ENCODE measurements at places on chromosomes 7 and 10.
A peak's percentile ranks its signal among the peaks of the same experiment; 100 is the strongest.

- DNase-seq = no peak
Observed at GRCh38 chr10:28354511-28354910, 51.6 kb upstream of the MPP7 start.

- no peak for DNase-seq
Observed at GRCh38 chr7:116588225-116588624, 63.4 kb downstream of the CAV1 start.

GRCh38 chr10:18238870-18239485 lies 98.8 kb downstream of the CACNB2 start:
- DNase-seq = no peak

DNA sequence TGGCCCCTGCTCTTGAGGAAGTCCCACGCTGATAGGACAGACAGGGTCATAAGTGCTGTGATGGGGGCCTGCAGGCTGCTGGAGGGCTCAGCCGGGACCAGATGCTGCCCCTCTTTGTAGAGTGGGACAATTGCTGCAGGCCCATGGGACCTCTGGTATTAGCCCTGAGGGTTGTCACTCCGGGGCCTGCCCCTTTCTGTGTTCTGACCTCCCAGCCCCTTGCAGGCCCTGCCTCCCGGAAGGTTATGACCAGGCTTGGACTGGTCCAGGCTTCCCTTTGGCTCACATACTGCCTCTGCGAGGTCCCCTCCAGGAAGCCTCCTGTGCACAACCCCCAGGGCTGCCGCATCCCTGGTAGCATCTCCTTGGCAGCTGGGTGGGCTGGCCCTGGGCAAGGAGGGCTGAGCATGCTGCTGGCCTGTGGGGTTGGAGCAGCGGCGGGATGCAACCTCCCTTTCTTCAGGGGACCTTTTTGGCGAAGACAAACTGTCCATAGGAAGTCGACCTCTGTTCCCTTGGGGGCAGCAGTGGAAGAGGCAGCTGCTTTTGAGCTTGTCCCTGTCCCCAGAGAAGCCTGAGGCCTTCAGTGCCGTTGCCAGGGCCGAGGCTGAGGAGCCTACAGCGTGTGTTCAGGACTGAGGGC lies 8.8 kb downstream of the LIMK1 start:
- peak; percentile 64 for DNase-seq

- no peak for DNase-seq
Observed at GRCh38 chr10:88408096-88408495, 175.0 kb downstream of the RNLS start.

DNA sequence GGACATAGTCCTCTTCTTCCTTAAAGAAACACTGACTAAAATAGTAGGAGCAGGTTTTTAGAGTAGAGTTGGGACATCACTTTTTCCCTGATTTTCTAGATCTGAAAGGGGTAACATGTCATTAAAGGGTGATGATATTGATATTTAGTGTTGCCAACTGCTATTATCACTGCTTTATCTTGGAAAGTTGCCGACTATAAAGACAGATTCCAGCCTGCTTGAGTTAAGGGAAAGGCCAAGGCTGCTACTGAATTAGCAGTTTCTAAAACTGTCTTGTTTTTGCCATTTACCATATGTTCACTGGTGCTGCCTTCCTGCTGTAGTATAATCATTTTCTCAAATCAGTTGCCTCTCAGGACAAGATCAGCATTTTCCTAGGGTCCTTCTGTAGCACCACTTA lies 29.7 kb downstream of the AP3M1 start:
- DNase-seq = no peak

DNA sequence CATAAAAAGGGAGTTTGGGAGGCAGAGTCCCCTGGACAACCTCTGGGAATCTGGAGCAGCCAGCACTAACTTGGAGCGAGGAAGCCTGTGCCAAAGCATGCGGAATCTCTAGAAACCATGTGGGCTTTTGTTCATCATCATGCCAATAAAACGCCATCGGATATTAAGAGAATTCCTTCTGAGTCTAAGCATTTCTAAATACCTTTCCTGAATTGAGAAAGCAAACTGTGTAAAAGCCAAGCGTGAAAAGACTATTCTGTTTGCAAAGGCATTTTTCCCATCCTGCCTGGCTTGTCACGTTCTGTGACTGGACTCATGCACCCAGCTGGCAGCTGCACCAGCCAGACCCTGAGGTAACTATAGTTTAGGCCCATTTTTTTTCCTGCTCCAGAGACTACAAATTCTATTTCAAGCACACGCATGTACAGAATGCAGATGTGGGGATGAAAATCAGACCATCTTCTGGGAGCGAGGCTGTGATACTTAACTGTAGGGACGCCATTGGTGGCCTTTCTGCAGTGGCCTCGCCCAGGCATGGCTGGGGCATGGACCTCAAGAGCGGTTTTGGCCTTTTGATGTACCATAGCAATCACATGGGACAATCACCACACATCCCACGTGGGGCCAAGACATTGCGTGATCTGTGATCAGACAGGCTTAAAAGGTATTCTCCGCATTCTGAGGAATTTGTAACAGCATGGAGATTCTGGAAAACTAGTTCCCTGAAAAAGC lies 218.9 kb downstream of the KIAA1217 start:
- no peak for DNase-seq

GRCh38 chr10:71920540-71921323 lies 43.5 kb upstream of the CHST3 start:
- DNase-seq = no peak

DNA sequence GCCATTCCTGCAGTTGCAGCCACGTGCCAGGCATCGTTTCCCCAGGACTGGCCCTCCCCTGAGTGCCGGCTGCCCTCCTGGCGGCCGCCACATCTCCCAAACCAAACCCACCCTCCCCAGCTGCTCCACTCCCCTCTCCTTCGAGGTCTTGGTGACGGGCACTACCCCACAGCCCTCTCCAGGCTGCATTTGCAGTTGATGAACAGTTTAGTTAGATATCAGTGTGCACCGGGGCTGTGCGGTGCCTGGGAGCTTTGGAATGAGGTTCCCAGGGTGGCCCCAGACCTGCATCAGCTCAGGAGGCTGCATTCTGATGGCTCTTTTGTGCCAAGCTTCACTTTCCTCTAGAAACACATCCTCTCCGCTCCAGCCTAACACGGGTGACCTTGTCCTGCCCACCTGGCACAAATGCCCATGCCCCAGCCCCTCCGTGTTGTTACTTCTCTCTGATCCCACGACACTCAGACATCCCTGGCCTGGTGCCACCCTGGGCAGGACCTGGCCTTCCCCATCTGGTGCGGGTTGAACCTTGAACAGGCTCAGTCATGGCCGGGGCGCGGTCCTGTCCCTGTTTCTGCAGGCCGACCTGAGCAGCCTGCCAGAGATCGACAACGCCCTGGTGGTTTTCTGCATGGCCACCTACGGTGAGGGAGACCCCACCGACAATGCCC lies 14.5 kb downstream of the TMEM120A start:
- DNase-seq = no peak

DNA sequence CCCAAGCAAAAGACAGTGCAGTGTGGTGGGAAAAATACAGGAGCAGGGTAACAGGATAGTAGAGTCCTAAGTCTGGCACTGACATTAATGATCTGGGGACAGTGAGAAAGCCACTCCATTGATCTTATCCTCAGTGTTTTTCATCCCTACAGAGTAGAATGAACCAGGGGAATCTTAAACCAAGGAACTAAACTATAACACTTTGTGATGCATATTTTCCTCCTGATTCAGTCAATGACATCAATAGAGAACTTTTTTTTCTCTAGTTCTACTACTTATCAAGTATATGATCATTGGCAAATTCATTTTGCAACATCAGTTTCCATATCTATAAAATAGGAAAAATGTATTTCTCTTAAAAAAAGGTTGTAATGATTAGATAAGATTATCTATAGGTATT lies 151.1 kb downstream of the TMEM26 start:
- DNase-seq = no peak

- peak; percentile 11 for DNase-seq
Observed at GRCh38 chr7:102018876-102019275, 201.4 kb downstream of the CUX1 start.

- no peak for DNase-seq
Observed at GRCh38 chr7:32539919-32540531, 44.7 kb downstream of the AVL9 start.

DNA sequence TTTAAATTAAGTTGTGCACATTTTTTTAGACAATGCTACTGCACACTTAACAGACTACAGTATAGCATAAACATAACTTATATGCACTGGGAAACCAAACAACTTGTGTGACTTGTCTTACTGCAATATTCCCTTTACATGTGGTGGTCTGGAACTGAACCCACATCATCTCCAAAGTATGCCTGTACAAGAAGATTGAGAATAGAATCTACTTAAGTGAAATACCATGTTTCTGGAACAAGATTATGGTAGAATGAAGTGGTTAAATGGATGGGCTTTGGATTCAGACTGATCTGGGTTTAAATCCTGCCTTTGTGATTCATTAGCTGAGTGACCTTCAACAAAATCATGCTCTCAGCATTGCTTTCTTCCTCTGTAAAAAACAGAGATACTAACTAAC lies 30.7 kb downstream of the CUL2 start:
- DNase-seq = no peak

GRCh38 chr7:25310896-25311295 lies 82.6 kb upstream of the NPVF start:
- no peak for DNase-seq

DNA sequence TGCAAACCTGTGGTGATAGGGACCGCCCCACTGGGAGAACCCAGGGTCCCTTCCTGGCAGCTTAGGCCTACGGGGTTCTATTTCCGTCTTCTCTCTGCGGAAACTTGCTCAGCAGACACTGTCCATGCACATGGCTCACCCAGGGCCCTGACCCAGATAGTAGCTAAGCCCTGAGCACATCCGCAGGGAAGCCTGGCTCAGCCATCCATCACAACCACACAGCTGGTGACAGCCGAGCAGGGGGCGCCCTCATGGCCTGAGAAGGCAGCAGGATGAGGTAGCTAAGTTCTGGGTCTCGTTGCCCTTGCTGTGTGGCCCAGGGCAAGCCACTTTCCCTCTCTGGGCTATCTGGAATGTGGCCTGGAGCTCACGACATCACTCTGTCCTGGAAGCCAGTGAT lies 23.3 kb downstream of the NPTX2 start:
- peak; percentile 35 for DNase-seq

DNA sequence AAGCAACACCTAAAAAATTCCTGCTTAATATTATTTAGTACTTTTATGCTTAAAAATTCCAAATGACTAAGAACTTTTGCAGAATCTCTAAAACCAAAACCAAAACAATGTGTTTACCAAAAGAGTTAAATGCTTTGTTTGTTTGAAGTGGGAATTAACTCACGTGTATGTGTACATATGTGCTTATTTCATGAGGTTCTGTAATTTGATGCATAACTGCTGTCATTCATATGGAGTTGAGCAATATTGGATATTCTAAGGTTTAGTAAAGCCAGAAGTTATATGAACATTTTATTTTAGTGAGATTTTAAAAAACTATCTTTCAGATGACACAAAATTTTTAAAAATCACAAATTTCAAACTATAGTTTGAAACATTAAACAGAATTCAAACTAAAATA lies 157.1 kb downstream of the PIP4K2A start:
- no peak for DNase-seq

GRCh38 chr7:124013306-124013705 lies 19.6 kb downstream of the TMEM229A start:
- DNase-seq = no peak

DNA sequence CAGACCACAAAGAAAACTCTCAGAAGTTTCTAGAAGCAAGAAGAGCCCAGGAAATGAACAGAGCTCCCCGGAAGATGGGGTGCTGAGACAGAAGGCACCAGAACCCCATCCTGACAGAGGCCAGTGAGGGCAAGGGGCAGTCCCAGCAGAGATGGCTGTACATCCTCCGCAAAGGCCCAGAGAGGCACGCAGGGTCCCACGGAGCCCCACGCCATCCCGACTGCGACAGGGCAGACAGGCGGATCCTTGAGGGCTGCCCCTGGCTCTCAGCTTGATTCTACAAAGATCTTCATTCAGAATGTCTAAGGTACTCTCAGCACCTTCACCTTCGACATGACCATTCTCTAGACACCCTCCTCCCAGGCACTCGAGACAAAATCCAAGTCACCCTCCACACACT lies 107.9 kb upstream of the DDC start:
- DNase-seq = no peak

DNA sequence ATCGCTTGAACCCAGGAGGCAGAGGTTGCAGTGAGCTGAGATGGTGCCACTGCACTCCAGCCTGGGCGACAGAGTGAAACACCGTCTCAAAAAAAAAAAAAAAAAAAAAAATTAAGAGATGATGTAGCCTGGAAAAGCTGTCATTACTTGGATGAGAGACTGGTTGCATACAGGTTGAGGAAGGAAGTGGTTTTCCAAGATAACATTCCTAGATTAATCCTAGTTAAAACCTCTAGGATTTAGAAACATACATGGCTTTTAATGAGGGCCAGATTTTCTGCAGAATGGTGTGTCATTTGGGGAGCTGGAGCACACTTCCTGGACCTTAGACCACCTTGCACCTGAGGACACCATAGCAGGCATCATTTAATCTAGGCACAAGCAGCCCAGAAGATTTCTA lies 17.8 kb downstream of the VWA2 start:
- DNase-seq = no peak

- no peak for DNase-seq
Observed at GRCh38 chr7:38410056-38410455, 136.6 kb upstream of the TARP start.

All from aorta (tissue), 5 donors.